T-helper 2 cell treated with Interferon-gamma antibody and Interleukin-4, amounts not matched to agents 100 ng/mL and 5 ng/mL, for 36 hours (primary cell): ENCODE measurements at places on chromosomes 4 and X. TPM values are rescaled to one million over a fixed set of nuclear protein-coding genes. Genes with fewer than 3 reads are reported as not detected.

The NR0B1 gene
- not detected in 2 replicates for total RNA-seq

The SSX3 gene
- not detected in 2 replicates for total RNA-seq

The SLC9A7 gene
- total RNA-seq, result 20.3 and 22.5 TPM in 2 replicates

The LSM6 gene
- 43.3 and 49.8 TPM in 2 replicates for total RNA-seq

The GLOD5 gene
- not detected in 2 replicates for total RNA-seq

The SLC6A8 gene
- 1.0 and 1.4 TPM in 2 replicates for total RNA-seq

The TCP11X2 gene
- total RNA-seq, result not detected in 2 replicates

The ITIH6 gene
- not detected in 2 replicates for total RNA-seq

The CLCN4 gene
- 0.05 TPM in 1 of 2 replicates, not detected in the other for total RNA-seq

The FAT1 gene
- total RNA-seq, result 0.36 and 0.39 TPM in 2 replicates

The ESX1 gene
- total RNA-seq, result 0.14 and 0.25 TPM in 2 replicates

The PLP1 gene
- not detected in 2 replicates for total RNA-seq

The UGT2B7 gene
- total RNA-seq, result not detected in 2 replicates

The PWWP3B gene
- not detected in 2 replicates for total RNA-seq

The COX18 gene
- 14.0 and 16.5 TPM in 2 replicates for total RNA-seq

The TLR2 gene
- total RNA-seq, result 3.9 and 4.5 TPM in 2 replicates

The CFAP47 gene
- not detected in 2 replicates for total RNA-seq
